ENCODE measurements at places on chromosomes 5 and 9.

GRCh38 chr5:76351577-76351976 lies 51.5 kb upstream of the IQGAP2 start:
- no peak for DNase-seq

DNA sequence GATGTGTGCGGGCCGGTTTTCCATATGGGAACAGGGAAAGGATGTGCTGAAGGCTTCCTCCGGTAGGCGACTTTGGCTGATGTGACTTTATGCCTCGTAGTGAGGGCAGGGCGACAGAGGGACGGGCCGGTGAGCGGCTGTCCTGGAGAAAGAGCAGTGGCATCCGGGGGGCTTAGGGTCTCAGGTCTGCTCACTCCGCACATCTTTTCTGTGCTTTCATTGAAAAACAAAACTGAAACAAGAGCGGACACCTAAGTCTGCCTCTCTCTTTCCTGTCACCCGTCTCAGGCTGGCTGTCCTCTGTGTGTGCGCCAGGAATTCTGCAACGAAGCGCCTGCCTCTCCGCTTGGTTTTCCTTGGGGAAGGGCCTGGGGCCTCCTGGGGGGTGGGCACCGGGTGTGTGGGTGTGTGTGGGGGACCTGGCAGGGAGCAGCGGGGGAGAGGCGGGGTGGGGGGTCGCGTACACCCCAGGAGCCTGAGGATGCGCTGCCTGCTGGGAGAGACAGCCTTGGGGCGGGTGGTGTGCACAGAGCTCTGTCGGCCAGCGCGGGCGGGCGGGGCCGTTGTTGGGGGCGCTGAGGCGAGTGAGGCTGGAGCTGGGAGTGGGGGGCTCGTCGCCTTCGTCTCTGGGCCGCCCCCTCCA lies 580 bp upstream of the PRRX2 start:
- DNase-seq, result no peak

GRCh38 chr5:179162351-179163235 lies 102.4 kb downstream of the ZNF354C start:
- no peak for DNase-seq

- DNase-seq, result no peak
Observed at GRCh38 chr5:56339732-56340131, 106.6 kb upstream of the ANKRD55 start.

DNA sequence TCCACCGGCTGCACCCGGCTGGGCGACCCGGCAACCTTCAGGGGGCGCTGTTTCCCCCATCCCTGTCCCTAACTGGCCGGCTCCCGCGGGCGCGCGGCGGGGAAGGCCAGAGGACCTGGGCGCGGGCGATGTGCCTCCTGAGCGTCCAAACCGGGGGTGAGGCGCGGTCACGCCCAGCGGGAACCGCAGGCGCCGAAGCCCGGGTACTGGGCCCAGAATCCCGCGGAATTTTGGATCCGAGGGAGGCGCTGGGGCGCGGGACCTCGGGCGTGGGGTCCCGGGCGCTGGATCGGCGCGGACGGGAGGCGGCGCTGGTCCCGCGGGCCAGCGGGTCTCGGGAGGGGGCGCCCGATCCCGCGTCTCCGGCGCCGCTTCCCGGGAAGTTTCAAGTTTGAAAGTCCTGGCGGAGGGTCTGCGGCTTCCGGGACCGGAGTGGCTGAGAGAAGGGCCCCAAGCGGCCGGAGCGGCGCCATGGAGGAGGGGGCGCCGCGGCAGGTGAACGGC lies at the start of gene PKN3:
Gene PKN3 (plus strand): TSS at position 59 of the 504 bp plus-strand sequence. CDS start 413 bp downstream, at position 472.
- peak; percentile 85 for DNase-seq

DNA sequence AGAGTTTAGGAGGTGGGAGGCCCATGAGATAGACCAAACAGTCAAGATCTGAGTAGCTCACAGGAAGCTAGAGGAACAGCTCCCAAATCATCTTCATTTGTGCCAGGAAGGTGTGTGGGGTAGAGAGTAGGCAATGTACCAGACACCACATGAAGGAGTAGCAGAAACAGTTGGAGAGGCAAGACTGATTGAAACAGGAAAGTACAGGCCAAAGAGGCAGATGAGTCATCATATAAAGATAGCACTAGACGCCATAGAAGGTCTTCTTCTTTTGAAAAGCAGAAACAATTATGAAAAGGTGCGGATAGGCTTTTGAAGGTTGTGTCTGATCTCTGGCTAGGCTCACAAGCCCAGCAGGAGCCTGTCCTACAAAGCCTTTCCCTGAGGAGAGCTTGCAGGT lies 62.7 kb upstream of the PALM2AKAP2 start:
- DNase-seq, result no peak

- DNase-seq, result no peak
Observed at GRCh38 chr9:110821064-110821463, 152.5 kb downstream of the MUSK start.

GRCh38 chr9:78210841-78211301 lies 25.0 kb upstream of the CEP78 start:
- DNase-seq, result no peak

GRCh38 chr9:27717991-27718390 lies 144.7 kb upstream of the C9orf72 start:
- DNase-seq, result no peak

- DNase-seq, result no peak
Observed at GRCh38 chr5:83034036-83034435, 43.2 kb downstream of the TMEM167A start.

DNA sequence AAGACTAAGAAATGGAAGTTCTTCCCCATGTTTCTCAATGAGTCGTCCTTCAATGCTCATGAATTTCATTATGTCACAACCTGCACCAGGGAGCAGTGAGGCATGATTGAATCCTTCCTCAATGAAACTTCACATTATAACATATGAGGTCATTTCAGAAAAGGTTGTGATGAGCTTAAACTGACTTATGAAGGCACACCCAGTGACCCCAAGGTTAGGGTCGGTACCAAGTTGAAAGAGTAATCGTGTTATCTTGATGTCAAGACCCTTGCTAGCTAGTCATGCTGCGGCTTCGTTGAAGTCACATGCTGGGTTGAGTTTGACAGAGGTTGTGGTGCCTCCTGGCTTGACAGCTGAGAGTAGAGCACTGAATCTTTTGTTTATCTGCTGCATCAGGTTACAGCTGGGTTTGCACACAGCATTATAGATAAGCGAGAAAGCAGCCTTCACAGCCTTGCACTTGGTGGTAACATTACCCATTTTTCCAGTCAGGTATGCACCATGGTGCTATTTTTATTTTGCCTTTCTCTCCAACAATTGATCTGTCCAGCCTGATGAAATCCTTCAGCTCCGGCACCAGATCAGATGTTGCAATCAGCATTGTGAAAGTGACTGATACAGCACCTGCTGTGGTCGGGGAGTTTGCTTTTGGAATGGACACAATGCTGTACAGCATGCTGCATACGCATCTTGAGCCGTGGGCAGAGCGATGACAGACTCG lies 133.2 kb downstream of the ERCC6L2 start:
- no peak for DNase-seq

GRCh38 chr5:128237000-128237399 lies 153.4 kb downstream of the SLC12A2 start:
- DNase-seq, result no peak
